ENCODE measurements at places on chromosomes 11 and 22.

- DNase-seq: no peak
These were observed 332.2 kb downstream of the TMEM135 start for GRCh38 chr11:87369888-87370287.

DNA sequence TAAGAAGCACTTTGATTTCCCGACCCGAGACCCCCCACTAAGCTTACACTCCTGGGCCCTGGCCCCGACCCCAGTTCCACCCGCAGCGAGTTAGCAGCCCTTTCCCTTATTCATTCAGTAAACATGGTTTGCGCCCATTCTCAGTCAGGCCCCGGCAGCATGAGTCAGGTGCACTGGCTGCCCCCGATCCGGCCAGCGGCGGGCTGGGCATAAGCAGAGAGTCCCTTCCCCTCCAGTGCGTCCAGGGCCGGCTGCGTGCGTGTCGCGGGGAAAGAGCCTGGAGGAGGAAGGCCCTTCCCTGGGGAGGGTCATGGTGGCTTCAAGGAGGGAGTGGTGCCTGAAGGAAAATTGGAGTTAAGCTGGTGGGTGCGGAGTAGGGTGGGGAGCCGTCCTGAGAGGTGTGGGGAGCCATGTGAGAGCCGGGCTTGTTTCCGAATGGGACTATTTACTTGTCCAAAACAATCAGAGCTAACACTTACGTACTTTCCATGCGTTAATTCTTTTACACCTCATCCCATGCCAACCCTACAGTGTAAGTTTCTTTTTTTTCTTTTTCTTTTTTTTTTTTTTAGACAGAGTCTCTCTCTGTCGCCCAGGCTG lies 657 bp downstream of the IGHMBP2 start:
- no peak for DNase-seq

- no peak for DNase-seq
These were observed 3.4 kb upstream of the FADS1 start for GRCh38 chr11:61820174-61820573.

- DNase-seq: no peak
These were observed 89.3 kb upstream of the LINC01488 start for GRCh38 chr11:69392104-69392653.
